ENCODE measurements at places on chromosomes 2 and 18.

GRCh38 chr18:41073372-41073954 lies 881.6 kb upstream of the PIK3C3 start:
- no peak for DNase-seq

- no peak for DNase-seq
These were observed 79.5 kb upstream of the SLC8A1 start for GRCh38 chr2:40531359-40531758.

DNA sequence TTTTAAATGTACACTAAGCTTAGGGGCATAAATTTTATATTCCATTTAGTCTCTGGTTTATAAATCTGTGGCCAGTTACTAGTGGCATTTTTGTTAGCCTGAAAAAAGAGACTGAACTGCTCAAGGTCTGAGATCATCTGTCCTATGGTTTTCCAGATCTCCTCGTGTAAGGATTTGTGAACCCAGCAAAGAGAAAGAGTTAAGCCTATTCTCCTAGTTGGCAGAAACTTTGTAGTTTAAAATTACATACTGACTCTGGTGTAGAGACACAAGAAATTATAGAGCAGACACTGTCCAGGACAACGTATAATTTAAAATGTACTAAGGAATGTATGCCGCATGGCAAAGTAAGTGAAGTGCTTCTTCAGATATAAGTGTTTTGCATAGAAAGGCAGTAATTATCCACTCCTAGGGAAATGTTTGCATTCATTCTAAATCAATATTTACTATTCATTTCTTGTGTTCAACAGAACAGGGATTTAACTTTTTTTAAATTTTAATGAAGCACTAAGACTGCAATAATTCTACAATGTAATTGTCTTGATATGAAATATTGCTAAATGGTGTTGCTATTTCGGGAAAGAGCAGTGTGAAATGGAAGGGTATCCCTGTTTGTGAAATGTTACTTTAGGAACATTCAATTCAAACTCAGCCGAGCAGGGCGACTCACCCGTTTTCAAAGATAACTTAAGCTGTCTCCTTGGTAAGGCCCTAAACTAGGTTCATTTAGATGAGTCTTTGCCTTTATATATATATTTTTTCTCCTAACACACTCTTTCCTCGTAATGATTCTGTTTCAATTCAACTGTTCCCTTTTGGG lies 508.4 kb upstream of the ZEB2 start:
- DNase-seq, result no peak

GRCh38 chr18:13613099-13613498 lies 113.3 kb downstream of the FAM210A start:
- no peak for DNase-seq

GRCh38 chr2:228224410-228224809 lies 42.9 kb upstream of the SPHKAP start:
- no peak for DNase-seq

- no peak for DNase-seq
These were observed 215.5 kb downstream of the TRIB2 start for GRCh38 chr2:12932192-12932591.

- DNase-seq, result no peak
These were observed 125.8 kb upstream of the CYP1B1 start for GRCh38 chr2:38201784-38202183.

- no peak for DNase-seq
These were observed 107.8 kb downstream of the NBEAL1 start for GRCh38 chr2:203122317-203122986.

DNA sequence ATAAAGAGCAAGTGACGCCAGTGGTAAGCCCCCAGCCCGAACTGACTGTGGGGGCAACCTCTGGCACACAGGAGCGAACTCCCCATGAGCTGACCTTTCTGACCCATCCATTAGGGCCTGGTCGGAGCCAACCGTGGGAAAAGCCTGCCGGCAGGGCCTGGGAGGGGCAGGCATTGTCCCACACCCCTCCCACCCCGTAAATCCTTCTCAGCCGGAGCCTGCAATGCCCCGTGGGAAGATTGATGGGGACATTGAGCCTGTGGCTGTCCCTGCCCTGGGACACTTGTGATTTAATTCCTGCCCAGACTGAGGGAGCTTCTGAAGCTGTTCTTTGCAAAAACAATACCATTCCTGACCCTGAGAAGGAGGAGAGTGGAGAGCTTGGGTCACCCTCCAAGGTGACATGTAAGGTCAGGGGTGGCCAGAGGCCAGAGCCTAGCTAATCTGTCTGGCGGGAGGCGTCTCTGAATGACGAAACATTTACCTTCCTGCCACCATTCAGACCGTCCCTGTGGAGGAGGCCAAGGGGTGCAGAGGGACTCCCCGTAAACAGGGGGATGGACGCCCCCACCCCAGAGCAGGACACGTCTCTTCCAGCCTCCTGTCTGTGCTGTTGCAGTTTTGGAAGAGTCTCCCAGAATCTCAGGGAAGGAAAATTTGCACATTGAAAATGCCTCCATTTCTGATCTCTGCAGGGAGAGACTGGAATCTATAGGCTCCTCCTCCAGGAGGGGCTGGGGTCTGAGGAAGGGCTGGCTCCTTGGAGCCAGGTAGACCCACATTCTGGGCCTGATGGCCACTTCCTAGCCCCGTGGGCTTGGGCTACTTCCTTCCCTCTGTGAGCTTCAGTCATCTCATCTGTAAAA lies 51.2 kb upstream of the HS6ST1 start:
- no peak for DNase-seq

- no peak for DNase-seq
These were observed 521.0 kb upstream of the MYT1L start for GRCh38 chr2:2851806-2852777.

DNA sequence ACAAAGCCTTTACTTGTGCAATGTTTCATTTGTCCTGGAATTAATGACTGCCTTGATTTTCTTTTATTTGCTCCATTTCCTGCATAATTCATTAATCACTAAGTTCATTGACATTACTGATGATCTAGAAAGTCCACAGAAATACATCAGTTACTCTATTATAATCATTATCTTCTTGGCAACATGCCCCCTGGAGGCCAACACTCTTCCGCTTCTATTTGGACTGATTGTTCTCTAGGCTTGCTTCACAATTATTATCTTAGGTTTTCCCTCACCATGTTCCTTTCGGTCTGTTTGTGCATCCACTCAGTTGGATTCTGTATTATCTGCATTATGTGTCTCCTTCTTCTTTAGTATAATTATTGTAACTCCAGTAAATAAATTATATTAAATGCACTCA lies 461.0 kb upstream of the CDH2 start:
- no peak for DNase-seq

DNA sequence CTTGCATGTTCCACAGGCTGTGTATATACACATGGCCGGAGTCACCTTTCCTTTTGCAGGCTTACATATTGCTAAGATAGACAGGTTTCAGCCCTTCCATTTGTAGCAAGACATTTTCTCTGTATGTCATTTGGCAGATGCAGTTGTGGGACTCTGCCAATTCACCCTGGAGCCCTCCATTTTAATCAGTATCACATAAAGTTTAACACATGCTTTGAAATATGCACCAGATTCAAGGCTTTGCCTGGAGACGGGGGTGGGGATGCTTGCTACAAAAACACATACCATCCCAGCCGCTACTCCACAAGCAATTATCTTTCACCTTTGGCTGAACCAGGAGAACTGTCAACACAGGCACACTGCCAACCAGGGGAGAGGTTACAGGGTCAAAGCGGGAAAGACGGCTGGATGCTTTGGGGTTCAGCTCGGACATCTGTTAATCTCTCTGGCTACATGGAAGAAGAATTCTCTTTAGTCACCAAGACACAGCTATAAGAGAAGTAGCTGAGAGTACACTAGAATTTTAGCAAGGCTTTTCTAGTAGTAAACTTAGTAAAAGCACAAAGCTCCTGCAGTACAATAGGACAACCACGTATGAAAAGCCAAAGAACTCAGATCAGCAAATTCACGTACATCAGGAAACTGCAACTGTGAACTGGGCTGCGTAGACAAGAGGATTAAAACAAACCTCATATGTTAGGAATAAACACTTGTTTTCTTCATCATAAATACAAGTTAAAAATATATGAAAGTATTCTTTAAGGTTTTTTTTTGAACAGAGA lies 130.9 kb downstream of the EXOC6B start:
- peak; percentile 50 for DNase-seq

GRCh38 chr2:100801402-100801801 lies 18.5 kb upstream of the NPAS2 start:
- DNase-seq, result no peak

- DNase-seq, result no peak
These were observed 1928.8 kb upstream of the CELF4 start for GRCh38 chr18:39494211-39494896.

DNA sequence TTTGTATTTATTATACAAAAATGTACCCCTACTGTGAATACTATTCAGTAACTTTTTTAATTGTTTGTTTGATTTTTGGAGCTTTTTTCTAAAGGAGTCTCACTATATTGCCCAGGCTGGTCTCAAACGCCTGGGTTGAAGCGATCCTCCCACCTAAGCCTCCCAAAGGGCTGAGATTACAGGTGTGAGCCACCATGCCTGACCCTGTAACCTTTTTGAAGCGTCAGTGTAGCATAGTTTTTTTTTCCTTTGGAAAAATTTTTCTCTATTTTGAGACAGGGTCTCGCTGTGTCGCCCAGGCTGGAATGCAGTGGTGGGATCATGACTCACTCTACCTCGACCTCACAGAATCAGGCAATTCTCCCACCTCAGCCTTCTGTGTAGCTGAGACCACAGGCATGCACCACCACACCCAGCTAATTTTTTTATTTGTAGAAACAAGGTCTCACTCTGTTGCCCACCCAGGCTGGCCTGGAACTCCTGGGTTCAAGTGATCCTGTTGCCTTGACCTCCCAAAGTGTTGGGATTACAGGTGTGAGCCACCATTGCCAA lies 2.0 kb downstream of the GMCL1 start:
- DNase-seq, result no peak

- DNase-seq, result no peak
These were observed 30.9 kb upstream of the YPEL5 start for GRCh38 chr2:30115981-30116285.

GRCh38 chr18:59715966-59716369 lies 18.7 kb upstream of the CCBE1 start:
- no peak for DNase-seq

DNA sequence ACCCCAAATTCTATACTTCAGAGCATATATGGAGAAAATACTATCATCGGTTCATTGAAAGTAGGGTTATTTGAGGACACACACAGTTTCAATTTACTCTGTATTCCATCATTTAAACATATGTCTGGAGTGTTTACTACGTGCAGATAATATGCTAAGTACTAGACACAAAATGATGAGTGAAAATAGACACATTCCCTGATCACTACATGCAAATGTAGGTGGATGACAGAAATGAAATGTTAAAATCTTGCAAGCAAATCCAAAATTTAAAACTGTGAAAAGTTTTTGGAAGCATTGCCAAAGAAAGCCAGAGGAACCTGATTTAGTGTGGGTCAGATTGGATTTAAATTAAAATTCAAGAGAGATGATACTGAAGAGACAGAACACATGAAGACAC lies 1106.6 kb downstream of the CBLN2 start:
- no peak for DNase-seq

DNA sequence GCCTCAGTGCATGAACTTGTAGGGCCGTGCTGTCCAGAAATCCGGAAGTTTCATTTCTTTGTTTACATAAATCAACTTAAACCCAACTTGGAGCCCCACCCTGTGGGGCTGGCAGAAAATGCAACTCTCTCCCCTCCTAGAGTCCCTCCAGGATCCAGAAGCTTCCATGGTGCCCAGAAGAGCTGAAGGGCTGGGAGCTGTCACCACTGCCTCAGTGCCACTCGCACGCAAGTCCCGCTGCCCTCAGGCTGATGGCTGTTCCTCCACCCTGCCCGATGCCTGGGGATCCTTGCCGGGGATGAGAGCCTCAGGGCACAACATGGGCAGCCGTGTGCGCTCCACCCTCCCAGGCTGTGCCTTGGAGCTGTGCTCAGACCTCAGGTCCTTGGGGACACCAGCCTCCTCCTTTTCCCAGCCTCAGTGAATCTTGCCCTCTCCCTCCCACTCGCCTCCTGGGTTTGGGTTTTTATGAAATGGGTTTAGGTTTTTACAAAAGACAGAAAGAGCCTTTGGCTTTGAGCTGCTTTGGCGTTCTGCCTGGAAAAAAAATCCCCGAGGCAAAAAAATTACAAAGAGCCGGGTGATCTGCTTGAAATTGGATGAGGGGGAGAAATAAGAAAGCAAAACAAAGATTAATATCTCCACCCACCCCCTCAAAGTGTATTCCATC lies 155.2 kb downstream of the TWIST2 start:
- DNase-seq, result no peak

DNA sequence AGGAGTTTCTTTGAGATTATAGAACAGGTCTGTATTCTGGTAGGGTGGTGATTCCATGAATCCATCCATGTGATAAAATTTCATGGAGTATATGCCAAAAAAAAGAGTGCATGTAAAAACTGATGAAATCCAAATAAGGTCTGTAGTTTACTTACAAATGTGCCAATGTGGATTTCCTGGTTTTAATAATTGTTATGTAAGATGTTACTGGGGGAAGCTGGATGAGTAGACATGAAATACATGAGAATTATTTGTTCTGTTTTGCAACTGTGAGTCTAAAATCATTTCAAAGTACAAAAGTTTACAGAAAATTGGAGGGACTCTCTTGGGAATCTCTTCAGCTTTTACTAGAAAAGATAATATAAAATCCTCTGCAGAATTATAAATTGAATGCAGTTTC lies 23.7 kb upstream of the TMEM214 start:
- DNase-seq, result no peak

DNA sequence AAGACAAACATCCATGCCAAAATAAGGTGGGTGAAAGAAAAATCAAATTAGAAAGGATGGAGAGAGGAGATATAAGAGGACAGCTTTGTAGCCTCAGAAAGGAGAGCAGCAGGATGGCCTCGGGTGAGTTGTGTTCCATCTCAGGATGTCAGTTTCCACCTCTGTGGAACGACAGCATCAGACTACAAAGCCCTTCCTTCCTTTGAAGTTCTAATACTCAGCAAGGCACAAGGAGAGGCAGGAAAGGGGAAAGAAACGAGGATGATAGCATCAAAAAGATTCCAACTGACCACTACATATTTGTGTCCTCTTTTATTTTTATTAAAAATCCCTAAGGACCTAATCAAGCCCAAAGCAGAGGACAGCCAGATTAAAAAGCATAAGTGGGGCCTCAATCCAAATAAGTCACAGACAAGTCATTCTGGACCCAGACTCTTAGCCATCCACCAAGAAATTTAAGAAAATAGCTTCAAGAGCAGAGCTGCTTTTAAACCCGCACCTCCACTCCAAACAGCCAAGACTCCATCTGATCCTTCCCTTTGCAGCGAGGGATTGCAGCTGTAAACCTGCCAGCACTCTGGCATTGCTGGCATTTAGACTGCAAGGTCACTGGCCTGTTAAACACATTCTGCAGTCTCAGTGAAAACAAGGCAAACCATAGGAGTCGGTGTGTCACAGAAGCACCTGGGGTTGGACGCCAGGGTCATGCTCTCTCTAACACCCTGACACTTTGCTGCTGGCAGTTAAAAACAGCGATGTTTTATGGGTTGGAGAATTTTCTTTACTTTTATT lies 314.5 kb upstream of the CHAC2 start:
- no peak for DNase-seq

DNA sequence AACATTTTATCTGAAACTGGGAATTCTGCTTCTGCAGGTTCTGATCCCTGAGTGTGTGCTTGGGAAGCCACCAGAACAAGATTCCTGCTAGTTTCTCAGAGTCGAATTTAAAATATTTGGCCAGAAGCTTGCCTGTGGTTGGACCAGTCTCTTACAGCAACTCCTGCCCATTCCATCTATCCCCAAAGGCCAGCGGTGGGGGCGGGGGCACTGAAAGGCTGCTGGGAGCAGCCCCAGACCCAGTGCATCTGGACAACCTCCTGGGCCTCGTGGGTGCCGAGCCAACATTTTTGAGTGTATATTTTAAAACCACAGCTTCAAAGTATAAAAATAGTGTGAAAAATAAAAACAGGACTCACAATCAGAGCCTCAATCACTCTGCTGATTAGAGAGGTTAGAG lies 38.6 kb upstream of the ZFP36L2 start:
- no peak for DNase-seq

GRCh38 chr2:48592067-48592466 lies 25.6 kb upstream of the GTF2A1L start:
- no peak for DNase-seq
